Epithelial cell of alveolus of lung (primary cell): ENCODE measurements at places on chromosomes 5 and 9. TPM values are rescaled to one million over a fixed set of nuclear protein-coding genes. Genes with fewer than 3 reads are reported as not detected.

OR2K2 gene
- 0.40 TPM in 1 of 2 replicates, not detected in the other for total RNA-seq

MYOT gene
- total RNA-seq = not detected in 2 replicates

PCDHGB2 gene
- total RNA-seq = 0.39 and 3.0 TPM in 2 replicates

CCDC152 gene
- total RNA-seq = 2.1 and 4.4 TPM in 2 replicates

CDKN2B gene
- 1.2 and 42.5 TPM in 2 replicates for total RNA-seq

C5orf58 gene
- total RNA-seq = 1.4 TPM in 1 of 2 replicates, not detected in the other

PTGDS gene
- 0.39 and 78.2 TPM in 2 replicates for total RNA-seq

HTR1A gene
- total RNA-seq = not detected in 2 replicates

EDIL3 gene
- total RNA-seq = 28.3 and 60.1 TPM in 2 replicates

LCN6 gene
- not detected in 2 replicates for total RNA-seq

FRMPD1 gene
- total RNA-seq = not detected in 2 replicates

OR13F1 gene
- not detected in 2 replicates for total RNA-seq

IL9 gene
- not detected in 2 replicates for total RNA-seq

MYOZ3 gene
- 0.26 and 0.40 TPM in 2 replicates for total RNA-seq

FOXD4L6 gene
- 1.4 TPM in 1 of 2 replicates, not detected in the other for total RNA-seq

MEIKIN gene
- not detected in 2 replicates for total RNA-seq

NEUROG1 gene
- not detected in 2 replicates for total RNA-seq

ISL1 gene
- not detected in 2 replicates for total RNA-seq

FCN2 gene
- not detected in 2 replicates for total RNA-seq

LCN10 gene
- total RNA-seq = not detected in 2 replicates

IFNB1 gene
- total RNA-seq = not detected in 2 replicates

OTP gene
- 0.24 TPM in 1 of 2 replicates, not detected in the other for total RNA-seq

PCDHA6 gene
- total RNA-seq = not detected in 2 replicates

TEX48 gene
- total RNA-seq = not detected in 2 replicates

CDC20B gene
- under 0.01 TPM in 1 of 2 replicates, not detected in the other for total RNA-seq
